ENCODE measurements at places on chromosomes 2 and 18.

- no peak for DNase-seq
Measured at GRCh38 chr2:44716131-44716530, 225.4 kb upstream of the SIX3 start.

DNA sequence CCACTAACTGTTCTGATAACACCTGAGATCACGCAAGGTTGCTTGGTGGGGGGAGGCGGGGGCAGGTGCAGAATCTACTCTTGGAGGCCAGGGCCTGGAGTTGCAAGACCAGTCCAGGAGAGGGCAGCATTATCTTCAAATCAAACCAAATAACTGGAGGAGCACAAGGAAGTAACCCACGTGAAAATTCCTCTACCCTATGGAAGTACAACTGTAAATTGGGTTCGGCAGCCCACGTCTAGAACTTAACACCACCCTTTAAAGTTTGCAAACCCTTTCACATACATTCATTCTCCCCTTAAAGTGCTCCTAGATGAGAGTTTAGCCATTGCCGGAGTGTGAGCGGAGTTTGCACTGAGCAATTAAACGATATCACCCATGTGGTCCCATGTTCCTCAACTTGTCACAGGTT is 19.6 kb upstream of the CXCR1 start:
- DNase-seq: peak; percentile 80

- DNase-seq: no peak
Measured at GRCh38 chr2:99942561-99943347, 199.6 kb downstream of the AFF3 start.

GRCh38 chr2:8076448-8077342 is 605.2 kb upstream of the ID2 start:
- DNase-seq: no peak

DNA sequence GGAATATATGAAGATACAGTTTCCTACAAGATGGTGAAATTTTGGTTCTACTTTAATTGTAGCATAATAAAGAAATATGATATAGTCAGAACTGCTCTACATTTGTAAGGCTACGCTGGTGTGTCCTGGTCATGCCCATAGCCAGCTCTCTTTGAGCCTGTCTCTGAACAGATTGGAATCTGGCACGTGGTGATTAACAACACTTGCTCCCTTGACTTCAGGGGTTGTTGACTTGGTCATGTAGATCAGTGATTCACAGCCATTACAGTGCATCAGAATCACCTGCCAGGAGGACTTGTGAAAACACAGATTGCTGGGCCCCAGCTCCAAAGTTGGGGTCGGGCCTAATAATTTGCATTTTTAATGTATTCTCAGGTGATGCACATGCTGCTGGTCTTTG is 80.4 kb downstream of the PTPRM start:
- no peak for DNase-seq

- DNase-seq: no peak
Measured at GRCh38 chr2:237256887-237257286, 157.1 kb downstream of the COL6A3 start.

- DNase-seq: no peak
Measured at GRCh38 chr2:233079473-233079877, 19.3 kb downstream of the INPP5D start.

GRCh38 chr18:62101321-62101721 is 85.5 kb downstream of the PIGN start:
- DNase-seq: no peak

- DNase-seq: no peak
Measured at GRCh38 chr2:185188656-185189055, 549.9 kb upstream of the FSIP2 start.

GRCh38 chr2:170313347-170313991 is 135.5 kb downstream of the MYO3B start:
- no peak for DNase-seq

DNA sequence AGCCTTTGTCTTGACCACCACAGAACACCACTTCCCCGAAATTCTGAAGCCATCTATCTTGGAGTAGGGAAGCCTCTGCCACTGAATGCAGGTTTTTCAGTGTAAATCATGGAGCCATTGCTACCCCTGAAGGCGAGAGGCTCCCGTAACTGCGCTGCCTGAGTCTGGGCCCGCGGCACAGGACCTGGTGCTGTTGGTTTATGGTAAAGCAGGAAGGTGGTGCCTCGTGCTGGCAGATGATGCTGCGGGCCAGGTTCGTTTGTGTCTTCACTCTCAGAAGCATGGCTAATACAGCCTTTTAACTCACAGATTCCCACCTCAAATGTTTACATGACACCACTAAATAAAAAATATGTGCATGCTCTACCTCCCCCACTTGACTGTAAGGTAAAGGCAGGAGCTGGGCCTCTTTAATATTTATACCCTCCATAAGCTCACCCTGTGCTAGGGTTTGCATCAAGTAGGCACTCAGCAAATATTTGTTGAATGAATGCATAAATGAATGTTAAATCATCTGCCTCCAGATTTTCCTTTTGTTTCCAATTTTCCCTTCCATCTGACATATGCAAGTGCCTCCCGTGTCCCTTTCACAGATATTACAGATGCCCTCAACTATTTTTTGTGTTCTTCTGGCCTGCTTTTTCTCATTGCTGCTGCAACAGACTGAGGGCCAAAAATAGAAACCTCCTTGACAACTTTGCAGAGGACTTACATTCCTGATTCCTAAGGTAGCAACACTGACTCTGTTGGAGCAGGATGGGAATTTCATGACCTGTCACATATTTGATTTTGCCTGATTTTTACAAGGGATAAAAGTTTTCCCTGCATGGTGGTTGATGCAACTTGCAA is 83.5 kb upstream of the CPO start:
- no peak for DNase-seq

DNA sequence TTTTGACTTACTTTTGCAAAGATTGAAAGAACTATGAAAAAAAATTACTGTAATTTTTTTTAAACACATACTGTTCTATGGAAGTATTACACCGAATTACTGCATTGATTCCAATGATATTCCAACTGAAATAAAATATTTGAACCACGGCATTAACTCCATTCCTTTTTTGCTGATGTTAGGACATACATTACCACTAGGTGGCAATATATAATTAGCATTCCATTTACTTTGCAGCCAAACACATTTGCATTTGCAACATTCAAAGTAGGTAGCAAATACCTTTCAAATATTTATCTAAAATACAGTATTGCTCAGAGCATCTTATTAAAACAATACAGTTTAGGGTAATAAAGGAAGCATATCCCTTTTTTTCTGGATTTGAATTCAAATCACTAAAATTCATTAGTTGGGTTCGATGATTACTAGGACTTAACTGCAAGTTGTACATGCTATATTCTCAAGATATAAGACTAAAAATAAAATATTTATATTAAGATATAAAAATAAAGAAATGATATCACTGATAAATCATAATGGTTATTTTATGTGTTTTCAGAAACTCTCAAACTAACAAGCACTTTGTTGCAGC is 31.3 kb downstream of the LANCL1 start:
- DNase-seq: peak; percentile 27

DNA sequence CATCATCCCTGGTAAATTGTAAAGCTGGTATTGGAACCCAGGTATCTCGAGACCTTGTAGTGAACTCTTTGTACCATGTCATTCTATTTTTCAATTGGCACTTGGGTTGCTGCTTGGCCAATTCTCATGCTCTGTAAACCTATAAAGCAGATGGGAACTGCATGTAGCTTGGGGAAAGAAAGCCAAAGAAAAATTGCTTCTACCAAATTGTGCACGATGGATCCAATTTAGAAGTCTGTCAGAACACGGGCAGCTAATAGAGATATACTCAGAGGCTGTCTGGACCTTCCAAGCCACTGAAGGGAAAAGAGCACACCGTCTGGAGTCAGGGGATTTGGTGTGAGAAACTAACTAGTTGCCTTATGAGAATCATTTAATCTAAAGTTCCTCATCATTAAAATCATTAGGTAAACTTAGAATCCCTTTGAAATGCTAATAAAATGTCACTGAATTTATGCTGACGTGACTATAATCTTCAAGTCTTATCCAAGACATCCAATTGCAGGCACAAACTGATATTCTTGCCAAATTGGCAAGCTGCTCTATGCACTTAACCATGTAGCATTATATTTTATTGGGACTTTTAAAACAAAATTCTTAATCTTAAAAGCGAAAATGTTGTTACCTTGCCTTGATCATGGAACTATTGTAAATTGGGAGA is 206.8 kb downstream of the DCC start:
- no peak for DNase-seq

DNA sequence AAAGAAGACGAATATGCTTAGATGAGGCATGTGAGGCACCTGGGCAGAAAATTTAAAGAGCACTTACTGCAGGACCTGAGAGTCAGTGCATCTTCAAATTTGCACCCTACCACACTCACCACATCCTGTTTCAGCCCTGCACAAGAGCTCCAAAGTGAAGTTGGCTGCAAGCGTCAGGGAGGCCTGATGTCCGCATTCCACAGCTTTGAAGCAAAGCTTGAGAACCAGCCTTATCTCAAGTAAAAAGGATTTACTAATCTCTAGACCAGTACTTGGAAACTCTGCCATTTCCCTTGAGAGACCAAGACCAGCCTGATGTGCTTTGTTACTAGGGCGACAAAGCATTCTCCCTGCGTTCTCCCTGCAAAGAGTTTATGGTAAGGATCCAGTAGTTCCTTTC is 3.4 kb upstream of the ASNSD1 start:
- no peak for DNase-seq

- no peak for DNase-seq
Measured at GRCh38 chr18:5539391-5539790, 4.4 kb downstream of the EPB41L3 start.

DNA sequence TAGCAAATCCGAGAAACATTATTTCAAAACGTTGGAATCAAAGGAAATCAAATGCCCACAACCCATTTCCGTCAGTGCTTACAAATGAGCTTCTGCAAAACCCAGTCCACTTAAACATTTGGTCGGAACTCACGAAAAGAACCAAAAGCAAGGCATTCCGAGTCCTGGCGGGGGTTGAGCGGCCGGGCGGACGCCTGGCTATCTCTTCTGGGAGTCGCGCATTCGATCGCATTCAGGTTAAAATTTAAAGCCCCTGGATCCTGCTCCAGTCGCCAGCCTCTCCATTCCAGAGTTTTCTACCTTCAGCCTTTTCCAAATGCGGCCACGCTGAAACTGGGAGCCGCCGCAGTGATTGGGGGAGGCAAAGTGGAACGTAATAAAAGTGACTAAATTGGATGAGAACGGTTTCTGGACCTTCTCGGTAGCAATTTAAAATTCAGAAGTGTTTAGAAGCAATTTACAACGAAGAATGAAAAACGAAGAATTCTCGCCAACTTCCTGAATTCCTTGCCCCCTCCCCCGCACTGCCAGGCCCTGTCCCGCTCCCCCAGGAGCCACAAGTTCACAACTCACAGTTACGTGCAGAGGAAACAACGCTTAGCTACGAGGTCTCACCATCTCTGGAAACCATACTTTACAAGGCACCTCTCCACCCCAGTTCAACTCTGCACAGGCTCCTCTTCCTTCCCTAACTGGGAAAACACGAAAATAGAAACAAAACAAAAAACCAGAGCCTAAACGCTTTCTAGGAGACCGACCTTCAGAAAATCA is 1.7 kb upstream of the GATA6 start:
- DNase-seq: peak; percentile 35

- no peak for DNase-seq
Measured at GRCh38 chr2:84526562-84526961, 10.3 kb downstream of the DNAH6 start.

DNA sequence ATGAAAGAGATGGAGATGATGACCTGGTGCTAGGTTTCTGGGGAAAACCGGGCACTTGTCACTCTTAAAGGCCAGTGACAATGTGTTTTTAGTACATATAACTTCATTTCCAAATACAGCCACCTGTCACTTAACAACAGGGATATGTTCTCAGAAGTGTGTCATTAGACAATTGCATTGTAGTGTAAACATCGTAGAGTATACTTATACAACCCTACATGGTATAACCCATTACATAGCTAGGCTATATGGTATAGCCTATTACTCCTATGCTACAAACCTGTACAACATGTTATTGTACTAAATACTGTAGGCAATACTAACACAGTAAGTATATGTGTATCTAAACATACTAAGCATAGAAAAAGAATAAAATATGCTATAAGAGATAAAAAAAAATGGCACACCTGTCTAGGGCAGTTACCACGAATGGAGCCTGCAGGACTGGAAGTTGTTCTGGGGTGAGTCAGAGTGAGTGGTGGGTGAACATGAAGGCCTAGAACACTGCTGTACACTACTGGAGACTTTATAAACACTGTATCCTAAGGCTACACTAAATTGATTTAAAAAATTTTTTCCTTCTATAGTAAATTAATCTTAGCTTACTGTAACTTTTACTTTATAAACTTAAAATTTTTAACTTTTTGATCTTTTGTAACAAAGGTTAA is 123.2 kb downstream of the THADA start:
- no peak for DNase-seq

- DNase-seq: no peak
Measured at GRCh38 chr2:23360571-23361125, 24.3 kb upstream of the KLHL29 start.

DNA sequence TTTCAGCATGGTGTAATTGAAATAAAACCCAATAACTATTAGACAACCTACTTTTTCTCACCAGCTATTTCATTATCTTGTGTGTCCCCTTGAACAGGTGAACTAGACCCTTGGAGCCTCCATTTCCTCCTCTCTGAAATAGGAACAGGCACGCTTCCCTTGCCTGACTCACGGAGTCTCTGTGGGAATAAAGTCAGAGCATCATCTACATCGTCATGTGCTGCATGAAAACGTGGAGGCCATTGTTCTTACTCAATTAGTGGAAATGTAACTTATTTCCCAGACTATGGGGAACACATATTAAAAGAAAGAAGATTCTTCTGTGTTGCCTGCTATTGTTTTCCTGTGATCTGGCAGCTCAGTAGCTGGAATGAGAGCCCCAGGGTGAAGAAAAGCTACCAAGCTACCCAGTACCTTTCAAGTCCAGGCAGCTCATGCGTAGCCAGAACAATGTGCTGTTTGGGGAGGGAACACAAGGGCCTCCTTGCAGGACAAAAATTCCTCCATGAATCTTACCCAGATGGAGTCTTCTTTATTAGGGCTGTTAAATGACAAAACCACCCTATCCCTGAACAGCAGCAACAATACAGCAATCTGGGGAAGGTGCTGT is 59.8 kb downstream of the SOX11 start:
- DNase-seq: no peak
